Stimulated activated CD4-positive, alpha-beta T cell treated with anti-CD3 and anti-CD28 coated beads, Interleukin-15, amount 100 ng/mL, for 24 hours (primary cell): ENCODE measurements at places on chromosomes 5 and 9.

DNA sequence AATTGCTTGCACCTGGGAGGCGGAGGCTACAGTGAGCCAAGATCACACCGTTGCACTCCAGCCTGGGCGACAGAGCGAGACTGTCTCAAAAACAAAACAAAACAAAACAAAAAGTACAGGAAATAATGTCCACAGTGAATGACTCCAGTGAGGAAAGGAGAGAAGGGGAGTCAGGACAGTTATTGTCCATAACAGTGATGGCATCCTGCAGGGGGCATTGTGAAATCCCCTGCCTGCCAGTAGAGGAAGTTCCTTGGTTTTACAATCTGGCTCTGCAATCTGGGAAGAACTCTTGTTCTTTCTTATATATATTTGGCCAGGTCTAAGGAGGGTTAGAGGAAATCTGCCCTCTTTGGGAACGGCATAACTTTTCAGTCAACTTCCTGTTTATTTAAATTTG, 8.2 kb downstream of the SH3GL2 start:
- DNase-seq, result no peak

DNA sequence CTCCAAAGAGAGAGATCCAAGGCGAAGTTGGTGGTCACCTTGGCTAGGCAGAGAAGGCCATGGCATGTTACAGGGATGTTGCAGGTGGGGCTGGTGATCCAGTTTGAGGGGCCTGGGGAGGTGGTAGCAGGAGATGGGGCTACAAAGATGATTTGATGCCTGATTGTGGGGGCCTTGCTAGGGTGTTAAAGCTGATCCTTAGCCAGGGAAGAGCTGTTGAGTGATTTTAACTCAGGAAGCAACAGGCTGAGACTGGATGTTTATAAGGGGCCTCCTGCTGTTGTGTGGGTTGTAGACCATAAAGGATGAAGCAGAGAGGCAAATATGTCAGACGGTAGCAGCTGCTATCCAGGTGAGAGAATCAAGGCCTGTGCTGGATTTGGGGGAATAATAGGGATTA, 19.0 kb upstream of the SMAD5 start:
- DNase-seq, result no peak

GRCh38 chr5:67257500-67257899, 60.9 kb upstream of the CD180 start:
- DNase-seq, result no peak

- DNase-seq, result peak; percentile 24
Observed at GRCh38 chr5:145937432-145938250, 1.3 kb downstream of the SH3RF2 start.

DNA sequence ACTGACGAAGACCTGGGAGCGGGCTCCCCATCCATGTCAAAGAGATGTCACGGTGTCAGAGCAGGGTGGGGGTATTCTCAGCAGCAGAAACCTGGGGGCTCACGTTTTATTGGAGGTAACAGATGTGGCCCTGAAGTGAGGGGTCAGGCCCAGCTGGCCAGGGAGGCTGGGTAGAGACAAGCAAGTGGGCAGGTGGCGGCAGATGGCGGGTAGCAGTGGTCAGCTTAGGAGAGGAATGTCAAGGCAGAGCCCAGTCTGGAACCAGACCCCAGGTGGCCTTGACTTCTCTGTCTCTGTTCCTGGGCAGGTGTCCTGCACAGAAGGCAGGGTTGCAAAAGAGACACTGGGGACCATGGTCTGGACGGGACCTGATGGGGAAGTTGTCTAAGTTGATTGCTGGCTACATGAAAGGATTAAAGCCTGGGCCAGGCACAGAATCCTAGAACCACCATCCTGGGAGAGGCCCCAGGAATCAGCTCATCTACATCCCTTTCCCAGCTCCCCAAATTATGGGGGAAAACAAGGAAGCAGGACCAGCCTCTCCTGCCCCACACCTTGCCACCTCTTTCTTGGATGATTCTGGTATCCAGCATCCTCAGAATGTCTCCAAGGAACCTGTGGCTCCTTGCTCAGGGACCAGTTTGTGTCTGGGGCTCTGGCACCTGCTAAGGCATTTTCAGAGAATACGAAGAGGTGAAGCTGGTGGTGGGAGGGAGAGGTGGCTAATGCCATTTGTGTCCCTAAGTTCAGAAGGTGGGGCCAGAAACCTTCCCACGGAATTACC, 72.5 kb downstream of the AMBP start:
- DNase-seq, result no peak

- DNase-seq, result no peak
Observed at GRCh38 chr5:72518001-72518683, 10.9 kb upstream of the ZNF366 start.

DNA sequence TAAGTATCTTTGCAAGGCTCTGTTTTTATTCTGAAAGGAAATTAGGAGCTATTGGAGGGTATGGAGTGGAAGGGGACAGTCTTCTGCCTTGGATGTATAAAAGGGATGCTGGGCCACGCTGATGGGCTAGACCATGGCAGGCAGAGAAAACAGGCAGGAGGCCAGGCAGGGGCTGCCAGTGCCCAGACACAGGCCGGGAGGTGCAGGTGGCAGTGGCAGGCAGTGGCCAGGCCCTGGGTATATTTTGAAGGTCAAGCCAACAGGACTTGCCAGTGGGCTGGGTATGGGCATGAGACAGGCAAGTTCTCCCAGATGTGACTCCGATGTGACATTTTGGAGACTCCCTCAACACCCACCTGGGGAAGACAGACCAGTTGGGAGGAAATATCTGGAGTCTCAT, 131.9 kb downstream of the KCNIP1 start:
- no peak for DNase-seq
